ENCODE measurements at places on chromosomes 4 and X.

- no peak for DNase-seq
Measured at GRCh38 chrX:73668779-73669178, 105.8 kb downstream of the CHIC1 start.

GRCh38 chrX:13565511-13565910, 3.9 kb upstream of the EGFL6 start:
- no peak for DNase-seq

GRCh38 chr4:5892323-5893003, 423 bp downstream of the CRMP1 start:
- no peak for DNase-seq

- no peak for DNase-seq
Measured at GRCh38 chr4:137015426-137016409, 516.6 kb downstream of the PCDH18 start.
